ENCODE measurements at places on chromosomes 2 and 18. TPM values are rescaled to one million over a fixed set of nuclear protein-coding genes. Genes with fewer than 3 reads are reported as not detected.
A peak's percentile ranks its signal among the peaks of the same experiment; 100 is the strongest.

GRCh38 chr2:41720331-41721251, 327.2 kb upstream of the PKDCC start:
- DNase-seq = no peak
- H3K4me3 ChIP-seq = peak overlapping the region; percentile 17
- no peaks in the 10 kb centered on the region for H3K36me3 ChIP-seq
- peak overlapping the region; percentile 28 for H3K27ac ChIP-seq

DNA sequence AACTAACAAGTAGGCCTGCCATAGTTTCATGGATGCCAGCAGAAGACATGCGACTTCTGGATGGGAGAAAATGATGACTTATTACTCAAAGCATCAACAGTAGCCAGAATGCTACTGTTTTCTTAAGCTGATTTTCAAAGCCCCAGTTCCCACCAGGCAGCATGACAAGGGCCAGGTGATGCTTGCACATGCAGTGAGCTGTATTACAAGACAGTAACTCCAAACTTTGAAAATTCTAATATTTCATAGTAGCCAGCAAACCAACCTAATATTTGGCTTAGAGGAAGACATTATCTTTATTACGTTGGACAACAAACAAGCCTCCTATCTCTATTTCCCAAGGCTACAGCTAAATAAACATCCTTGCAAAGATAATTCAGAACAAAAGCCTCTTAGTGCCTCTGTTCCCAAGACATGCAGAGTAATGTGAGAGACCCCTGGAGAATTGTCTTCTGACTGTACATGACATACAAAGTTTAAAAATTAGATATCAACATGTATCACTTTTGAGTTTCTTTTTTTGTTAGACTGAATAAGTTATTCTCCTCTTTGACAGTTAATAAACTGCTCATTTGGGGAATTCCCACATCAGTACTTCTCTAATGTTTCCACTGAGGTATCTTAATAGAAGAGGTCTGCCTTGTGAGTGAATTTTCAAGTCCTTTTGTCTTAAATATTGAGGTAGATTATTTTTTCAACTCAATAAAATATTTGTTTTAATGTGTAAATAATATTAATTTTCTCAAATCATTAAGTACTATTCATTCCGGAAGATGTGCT, 367.6 kb upstream of the CWC22 start:
- no peaks in the 10 kb centered on the region for H3K27me3 ChIP-seq
- no peak overlapping the region for H3K4me3 ChIP-seq
- no peak overlapping the region for H3K27ac ChIP-seq
- no peak for DNase-seq
- H3K4me1 ChIP-seq = no peaks in the 10 kb centered on the region

DNA sequence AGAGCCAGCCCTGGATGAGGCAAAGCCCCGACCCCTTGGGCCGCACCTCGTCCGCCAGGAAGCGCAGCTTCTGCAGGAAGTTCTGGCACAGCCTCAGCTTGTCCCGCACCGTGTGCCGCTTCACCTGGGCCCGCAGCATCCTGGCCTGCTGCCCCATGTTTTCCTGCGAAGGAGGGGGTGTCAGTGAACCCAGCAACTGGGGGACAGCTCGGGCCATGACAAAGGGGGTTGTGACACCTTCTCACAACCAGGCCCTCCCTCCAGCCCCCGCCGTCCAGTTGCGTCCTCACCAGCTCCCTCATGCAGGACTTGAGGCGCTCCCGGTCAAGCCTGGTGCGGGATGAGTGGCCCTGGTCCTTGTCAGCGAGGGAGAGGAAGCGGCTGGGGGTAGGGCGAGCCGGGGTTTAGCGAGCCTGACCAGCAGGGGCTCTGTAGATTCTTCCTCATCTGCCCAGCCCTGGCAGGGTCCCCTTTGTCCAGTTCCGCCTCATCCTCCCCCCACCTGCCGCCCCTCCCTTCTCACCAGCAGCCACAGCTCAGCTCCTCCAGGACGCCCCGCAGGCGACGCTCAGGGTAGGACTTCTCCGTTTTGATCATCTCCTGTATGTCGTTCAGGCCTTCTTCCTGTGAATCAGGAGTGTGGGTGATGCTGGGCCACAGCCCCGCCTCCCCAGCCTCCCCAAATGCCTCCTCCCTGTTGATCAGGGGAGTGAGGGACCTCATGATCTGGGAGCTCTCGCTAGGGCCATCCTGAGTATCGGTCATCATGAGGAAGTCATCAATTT, 606 bp downstream of the OTOF start:
- no peak overlapping the region for H3K4me3 ChIP-seq
- no peaks in the 10 kb centered on the region for H3K27me3 ChIP-seq
- no peaks in the 10 kb centered on the region for H3K4me1 ChIP-seq
- no peaks in the 10 kb centered on the region for H3K36me3 ChIP-seq

- no peaks in the 10 kb centered on the region for H3K4me1 ChIP-seq
- DNase-seq = no peak
- H3K27me3 ChIP-seq = peaks cover 6% of the 10 kb centered on the region
- H3K36me3 ChIP-seq = no peaks in the 10 kb centered on the region
- H3K4me3 ChIP-seq = no peak overlapping the region
- no peak overlapping the region for H3K27ac ChIP-seq
Observed at GRCh38 chr18:50805732-50806131, 14.1 kb downstream of the MRO start.

GRCh38 chr2:3076848-3077642, 300.6 kb downstream of the EIPR1 start:
- H3K4me1 ChIP-seq = no peaks in the 10 kb centered on the region
- peak; percentile 57 for DNase-seq
- no peak overlapping the region for H3K4me3 ChIP-seq
- H3K27me3 ChIP-seq = no peaks in the 10 kb centered on the region
- H3K27ac ChIP-seq = no peak overlapping the region

DNA sequence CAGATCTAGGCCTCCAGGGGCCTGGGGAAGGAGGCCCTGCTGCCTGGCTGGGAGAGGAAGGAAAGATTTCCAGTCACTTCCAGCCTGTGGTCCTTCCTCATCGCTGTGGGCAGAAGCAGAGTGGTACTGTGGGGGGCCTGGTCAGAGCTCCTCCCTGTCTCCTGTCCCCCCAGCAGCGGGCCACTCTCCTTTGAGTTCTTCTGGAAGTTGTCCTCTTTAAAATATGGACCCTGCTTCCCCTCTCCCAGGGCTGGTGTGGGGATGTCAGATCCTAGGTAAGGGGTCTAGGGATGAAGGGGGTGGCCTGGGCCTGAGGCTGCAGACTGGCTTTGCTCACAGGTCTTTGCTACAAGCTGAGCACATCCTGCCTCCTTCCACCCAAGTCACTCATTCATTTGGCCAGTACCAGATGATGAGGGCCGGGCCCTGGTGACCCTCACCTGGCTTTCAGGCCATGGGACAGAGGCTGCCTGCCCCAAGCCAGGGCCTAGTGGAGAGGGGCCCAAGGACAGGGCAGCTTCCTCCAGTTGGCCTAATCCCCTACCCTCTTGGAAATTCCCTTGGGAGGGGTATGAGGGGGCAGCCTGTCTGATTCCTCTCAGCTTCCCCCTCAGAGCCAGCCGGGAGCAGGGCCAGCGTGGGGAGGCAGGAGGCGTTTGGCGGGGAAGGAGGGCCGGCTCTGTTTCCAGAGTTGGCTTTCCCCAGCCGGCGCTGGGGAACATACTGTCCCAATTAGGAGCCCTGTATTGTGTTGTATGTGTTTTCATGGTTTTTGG, 231.9 kb downstream of the DYSF start:
- no peak overlapping the region for H3K4me3 ChIP-seq
- peak; percentile 59 for DNase-seq
- no peaks in the 10 kb centered on the region for H3K36me3 ChIP-seq
- no peaks in the 10 kb centered on the region for H3K4me1 ChIP-seq
- no peaks in the 10 kb centered on the region for H3K27me3 ChIP-seq

DNA sequence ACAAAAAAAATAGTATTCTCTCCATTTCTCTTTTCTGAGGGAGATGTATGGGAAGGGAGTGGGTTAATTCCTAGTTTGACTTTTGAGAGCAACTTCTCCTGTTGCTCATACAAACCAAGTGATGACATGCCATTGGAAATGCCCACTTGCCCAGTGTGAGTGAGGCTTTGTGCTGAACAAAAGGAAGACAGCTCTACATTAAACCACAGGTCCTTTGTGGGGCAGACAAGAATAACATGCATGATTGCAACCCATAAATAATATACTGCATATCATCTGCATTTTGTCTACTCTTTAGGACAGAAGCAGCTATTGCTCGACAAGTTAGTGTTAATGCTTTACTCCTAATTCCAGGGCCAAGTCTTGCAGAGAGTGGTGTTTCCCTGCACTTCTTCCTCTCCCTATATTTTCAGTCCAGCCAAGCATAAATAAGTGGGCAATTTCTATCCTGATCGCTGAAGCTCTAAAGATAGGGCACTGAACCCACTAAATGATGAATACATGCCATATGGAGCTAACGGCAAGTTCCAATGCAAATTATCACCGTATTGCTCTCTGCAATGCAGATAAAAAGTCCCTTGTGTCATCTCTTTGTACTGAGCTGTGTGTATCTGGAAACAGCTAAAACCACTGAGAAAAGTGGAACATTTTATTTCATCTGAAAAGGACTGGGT, 19.4 kb upstream of the EHBP1 start:
- H3K4me1 ChIP-seq = no peaks in the 10 kb centered on the region
- no peak overlapping the region for H3K27ac ChIP-seq
- no peak overlapping the region for H3K4me3 ChIP-seq
- no peaks in the 10 kb centered on the region for H3K27me3 ChIP-seq
- no peaks in the 10 kb centered on the region for H3K36me3 ChIP-seq

GRCh38 chr2:177636672-177637071, 244.1 kb downstream of the AGPS start:
- no peak overlapping the region for H3K4me3 ChIP-seq
- H3K4me1 ChIP-seq = no peaks in the 10 kb centered on the region
- DNase-seq = no peak
- H3K27me3 ChIP-seq = no peaks in the 10 kb centered on the region

GRCh38 chr2:150125708-150126107, 361.8 kb downstream of the RND3 start:
- no peak overlapping the region for H3K4me3 ChIP-seq
- no peak for DNase-seq
- H3K27ac ChIP-seq = no peak overlapping the region
- no peaks in the 10 kb centered on the region for H3K4me1 ChIP-seq
- H3K27me3 ChIP-seq = no peaks in the 10 kb centered on the region

GRCh38 chr2:70371753-70372152, 69.9 kb upstream of the FAM136A start:
- H3K4me1 ChIP-seq = no peaks in the 10 kb centered on the region
- H3K4me3 ChIP-seq = no peak overlapping the region
- H3K36me3 ChIP-seq = no peaks in the 10 kb centered on the region

DNA sequence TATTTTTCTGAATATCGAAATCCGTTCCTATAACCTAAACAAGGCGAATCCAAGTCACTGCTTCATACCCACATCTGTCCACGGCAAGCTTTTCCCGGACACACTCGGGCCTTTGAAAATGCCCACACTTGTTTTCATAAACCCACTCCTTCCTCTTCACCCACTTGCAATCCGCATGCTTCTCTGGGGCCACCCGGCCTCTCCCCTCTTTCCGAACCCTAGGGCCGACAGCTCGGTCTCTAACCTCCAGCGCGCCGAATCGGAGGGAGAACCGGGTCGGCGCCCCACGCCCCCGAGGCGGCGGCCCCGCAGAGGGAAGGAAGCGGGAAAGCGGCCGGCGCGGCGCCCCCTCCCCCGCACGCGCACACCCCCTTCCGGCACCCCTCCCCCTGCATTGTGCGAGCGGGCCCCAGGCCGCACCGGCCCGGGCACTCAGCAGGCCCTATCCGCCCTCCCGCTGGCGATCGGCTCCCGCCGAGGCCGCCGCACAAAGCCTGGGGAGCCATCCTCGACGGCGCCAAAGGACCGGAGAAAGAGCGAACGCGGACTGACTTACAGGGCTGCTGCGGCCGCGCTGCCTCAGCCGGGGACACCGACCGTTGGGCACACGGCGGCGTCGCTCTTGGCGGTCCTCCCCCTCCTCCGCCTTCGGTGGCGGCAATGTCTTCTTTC, 467 bp downstream of the PUM2 start:
- peaks cover 47% of the 10 kb centered on the region for H3K4me1 ChIP-seq
- peak overlapping the region; percentile 95 for H3K27ac ChIP-seq
- peak overlapping the region; percentile 89 for H3K4me3 ChIP-seq
- peak; percentile 81 for DNase-seq

DNA sequence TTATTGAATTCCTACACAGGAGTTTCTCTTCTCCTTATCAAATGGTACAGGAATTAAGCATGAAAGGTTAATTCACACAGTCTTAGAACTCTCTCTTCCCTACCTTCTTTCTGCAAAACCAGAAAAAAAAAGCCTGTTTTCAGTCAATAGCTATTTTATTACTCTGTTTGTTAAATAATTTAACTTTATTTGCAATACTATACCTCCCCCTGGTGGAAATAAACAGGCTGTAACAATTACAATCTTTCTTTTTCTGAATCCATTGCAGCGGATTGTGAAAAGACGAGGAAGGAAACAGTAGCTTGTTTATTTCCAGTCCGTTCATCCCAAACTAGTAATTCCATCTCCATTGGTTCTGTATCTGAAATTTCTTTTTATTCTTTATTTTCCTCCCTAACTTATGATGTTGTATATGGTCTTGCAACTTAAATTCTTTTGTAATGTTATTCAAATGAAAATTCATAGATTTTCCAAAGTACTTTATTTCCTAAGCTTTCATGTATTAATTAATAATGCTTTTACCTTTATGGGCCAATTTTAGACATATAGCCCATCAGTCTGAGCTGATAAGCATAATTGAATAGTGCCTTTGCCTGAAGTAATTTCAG, 165.2 kb downstream of the SH3BP4 start:
- H3K36me3 ChIP-seq = no peaks in the 10 kb centered on the region
- H3K27ac ChIP-seq = no peak overlapping the region
- H3K27me3 ChIP-seq = no peaks in the 10 kb centered on the region
- DNase-seq = no peak
- H3K4me1 ChIP-seq = no peaks in the 10 kb centered on the region

DNA sequence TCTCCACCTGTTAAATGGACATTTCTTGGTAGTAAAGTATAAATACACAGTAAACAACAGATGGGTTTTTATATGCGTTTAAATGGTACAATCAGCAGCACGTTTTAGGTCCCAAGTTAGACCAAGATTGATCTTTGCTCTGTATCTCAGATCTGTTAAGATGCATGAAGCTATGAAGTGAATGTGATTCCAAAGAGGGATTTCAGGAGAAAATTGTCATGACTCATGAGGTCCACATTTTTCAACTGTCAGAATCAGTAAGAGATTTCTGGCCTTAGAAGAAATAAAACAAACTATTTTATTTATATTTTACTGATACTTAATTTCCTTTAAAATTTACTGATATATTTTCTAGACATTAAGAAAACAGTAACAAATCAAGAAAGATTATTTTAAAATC, 142.7 kb downstream of the EML6 start:
- H3K27ac ChIP-seq = no peak overlapping the region
- H3K4me1 ChIP-seq = no peaks in the 10 kb centered on the region

GRCh38 chr2:43714164-43714563, 37.9 kb upstream of the C1GALT1C1L start:
- H3K4me3 ChIP-seq = no peak overlapping the region
- DNase-seq = no peak
- H3K4me1 ChIP-seq = no peaks in the 10 kb centered on the region
- H3K36me3 ChIP-seq = peaks cover 19% of the 10 kb centered on the region
- no peak overlapping the region for H3K27ac ChIP-seq
- H3K27me3 ChIP-seq = no peaks in the 10 kb centered on the region

GRCh38 chr2:74954500-74954874, 4.0 kb upstream of the POLE4 start:
- no peaks in the 10 kb centered on the region for H3K27me3 ChIP-seq
- H3K36me3 ChIP-seq = no peaks in the 10 kb centered on the region
- no peak overlapping the region for H3K27ac ChIP-seq
- H3K4me1 ChIP-seq = no peaks in the 10 kb centered on the region

OSBPL6 gene
- 2.6 TPM for total RNA-seq

ZSWIM2 gene
- not detected for total RNA-seq

CYP27C1 gene
- total RNA-seq = not detected

PID1 gene
- 51.4 TPM for total RNA-seq

SIX2 gene
- not detected for total RNA-seq

SERPINB5 gene
- total RNA-seq = 0.55 TPM

TCF23 gene
- not detected for total RNA-seq

OR6B3 gene
- not detected for total RNA-seq

COL3A1 gene
- total RNA-seq = 188 TPM

PDE11A gene
- not detected for total RNA-seq

Data from upper lobe of right lung (tissue), 1 donor.